Daoy (cell line): ENCODE measurements at places on chromosomes 11 and 22.

- peak; percentile 55 for DNase-seq
Observed at GRCh38 chr11:363948-364761, 5.1 kb upstream of the B4GALNT4 start.

GRCh38 chr22:41603873-41604332 is 14.3 kb upstream of the PMM1 start:
- DNase-seq = peak; percentile 30

- no peak for DNase-seq
Observed at GRCh38 chr11:30595934-30596333, 9.8 kb upstream of the MPPED2 start.

DNA sequence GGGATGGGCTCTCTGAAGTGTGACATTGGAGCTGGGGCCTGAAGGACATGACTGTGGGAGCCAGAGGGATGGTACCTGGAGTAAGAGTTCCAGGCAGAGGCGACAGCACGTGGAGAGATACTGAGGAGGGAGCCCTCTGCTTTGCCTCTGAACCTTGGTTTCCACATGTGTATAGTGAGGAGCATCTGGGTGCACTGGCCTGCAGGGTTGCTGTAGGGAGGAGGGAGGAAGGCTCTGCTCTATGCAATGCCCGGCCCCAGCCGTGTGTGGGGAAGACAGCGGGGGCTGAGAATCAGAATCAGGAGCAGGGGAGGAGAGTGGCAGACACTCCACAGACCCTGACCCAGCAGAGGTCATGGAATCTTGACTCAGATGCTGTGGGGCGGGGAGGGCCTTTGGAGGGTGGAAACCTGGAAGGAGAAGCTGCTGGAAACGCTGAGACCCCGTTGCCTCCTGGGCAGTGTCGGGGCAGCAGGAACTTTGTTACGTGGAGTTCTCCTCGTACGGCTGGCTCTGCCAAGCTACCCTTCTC is 4.0 kb downstream of the SCYL1 start:
- no peak for DNase-seq

DNA sequence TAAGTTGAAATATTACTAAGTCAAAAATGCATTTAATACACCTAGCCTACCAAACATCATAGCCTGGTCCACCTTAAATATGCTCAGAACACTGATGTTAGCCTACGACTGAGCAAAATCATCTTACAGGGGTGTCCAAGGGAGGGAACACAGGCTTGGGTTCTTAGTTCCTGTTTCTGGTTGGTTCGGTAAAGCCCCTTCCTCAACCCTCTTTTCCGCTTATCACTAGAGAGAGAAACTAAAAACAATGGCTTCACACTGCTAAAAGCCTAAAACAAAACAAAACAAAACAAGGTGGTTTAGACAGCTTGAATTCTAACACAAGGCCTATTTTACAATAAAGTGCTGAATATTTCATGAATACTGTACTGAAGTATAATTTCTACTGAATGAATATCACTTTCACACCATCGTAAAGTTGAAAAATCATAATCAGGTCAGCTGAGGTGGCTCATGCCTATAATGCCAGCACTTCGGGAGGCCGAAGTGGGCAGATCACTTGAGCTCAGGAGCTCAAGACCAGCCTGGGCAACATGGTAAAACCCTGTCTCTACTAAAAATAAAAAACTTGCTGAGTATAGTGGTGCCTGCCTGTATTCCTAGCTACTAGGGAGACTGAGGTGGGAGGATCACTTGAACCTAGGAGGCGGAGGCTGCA is 118.0 kb downstream of the SIK3 start:
- no peak for DNase-seq

DNA sequence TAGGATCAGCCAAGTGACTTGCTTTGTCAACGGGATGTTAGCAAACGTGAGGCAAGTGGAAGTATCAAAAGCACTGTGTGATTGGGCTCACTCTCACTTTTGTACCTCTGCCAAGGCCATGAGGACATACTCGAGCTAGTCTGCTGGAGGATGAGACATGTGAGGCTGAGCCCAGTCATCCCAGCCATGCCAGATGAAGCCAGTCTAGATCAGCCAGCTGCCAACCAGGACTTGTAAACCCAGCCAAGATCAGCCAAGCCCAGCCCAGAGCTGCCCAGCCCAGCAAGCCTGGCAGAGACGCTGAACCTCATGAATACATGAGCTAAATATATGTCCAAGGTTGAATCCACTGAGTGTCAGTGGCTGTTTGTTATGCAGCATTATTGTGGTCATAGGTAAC is 369.7 kb downstream of the MN1 start:
- DNase-seq = no peak

DNA sequence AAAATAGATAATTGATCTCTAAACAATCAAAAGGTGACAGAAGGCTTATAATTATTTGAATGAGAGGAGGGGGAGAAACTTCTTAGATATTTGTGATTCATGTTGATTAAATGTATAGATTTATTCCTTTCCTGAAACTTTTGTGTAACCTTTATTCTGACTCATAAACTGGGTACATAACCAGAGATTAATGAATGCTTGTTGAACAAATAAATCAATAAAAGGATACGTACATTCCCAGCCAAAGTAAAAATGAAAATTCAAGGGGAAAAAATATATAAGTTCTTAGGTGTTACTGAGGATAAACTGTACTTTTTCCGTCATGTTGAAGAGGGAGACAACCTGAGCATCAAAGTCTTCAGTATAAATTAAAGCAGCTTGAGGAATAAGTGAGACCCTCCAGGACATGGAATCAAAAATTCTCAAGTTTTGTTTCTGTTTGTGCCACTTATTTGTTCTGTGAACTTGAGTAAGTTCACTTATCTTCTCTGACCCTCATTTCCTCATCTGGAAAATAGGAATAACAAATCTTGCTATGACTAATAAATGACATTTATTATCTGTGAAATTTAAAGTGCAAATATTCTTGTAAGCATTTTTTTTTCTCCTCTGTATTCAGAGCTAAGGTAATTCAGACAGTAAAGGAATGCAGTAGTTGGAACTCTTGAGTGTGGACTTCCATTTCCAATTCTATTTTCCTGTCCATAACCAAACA is 195.4 kb downstream of the METTL15 start:
- no peak for DNase-seq

- DNase-seq = no peak
Observed at GRCh38 chr11:79274636-79275331, 166.0 kb downstream of the TENM4 start.

- DNase-seq = no peak
Observed at GRCh38 chr11:126384449-126385070, 29.1 kb downstream of the ST3GAL4 start.

DNA sequence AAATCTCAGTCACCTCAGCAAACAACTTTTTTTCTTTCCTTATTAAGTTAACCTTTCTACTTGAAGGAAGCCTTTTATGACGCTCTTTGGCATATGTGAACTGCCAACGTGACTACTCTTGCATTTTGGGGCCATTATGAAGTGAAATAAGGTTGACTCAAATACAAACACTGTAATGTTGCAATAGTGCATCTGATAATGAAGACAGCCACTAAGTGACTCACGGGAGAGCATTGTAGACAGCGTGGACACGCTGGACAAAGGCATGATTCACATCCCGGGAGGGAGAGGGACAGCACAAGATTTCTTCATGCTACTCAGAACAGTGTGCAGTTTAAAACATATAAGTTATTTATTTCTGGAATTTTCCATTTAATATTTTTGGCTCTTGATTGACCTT is 560.8 kb downstream of the ETS1 start:
- peak; percentile 87 for DNase-seq

- DNase-seq = no peak
Observed at GRCh38 chr11:116371146-116371545, 401.6 kb downstream of the BUD13 start.

GRCh38 chr22:37206841-37207821 is 5.1 kb downstream of the SSTR3 start:
- no peak for DNase-seq

DNA sequence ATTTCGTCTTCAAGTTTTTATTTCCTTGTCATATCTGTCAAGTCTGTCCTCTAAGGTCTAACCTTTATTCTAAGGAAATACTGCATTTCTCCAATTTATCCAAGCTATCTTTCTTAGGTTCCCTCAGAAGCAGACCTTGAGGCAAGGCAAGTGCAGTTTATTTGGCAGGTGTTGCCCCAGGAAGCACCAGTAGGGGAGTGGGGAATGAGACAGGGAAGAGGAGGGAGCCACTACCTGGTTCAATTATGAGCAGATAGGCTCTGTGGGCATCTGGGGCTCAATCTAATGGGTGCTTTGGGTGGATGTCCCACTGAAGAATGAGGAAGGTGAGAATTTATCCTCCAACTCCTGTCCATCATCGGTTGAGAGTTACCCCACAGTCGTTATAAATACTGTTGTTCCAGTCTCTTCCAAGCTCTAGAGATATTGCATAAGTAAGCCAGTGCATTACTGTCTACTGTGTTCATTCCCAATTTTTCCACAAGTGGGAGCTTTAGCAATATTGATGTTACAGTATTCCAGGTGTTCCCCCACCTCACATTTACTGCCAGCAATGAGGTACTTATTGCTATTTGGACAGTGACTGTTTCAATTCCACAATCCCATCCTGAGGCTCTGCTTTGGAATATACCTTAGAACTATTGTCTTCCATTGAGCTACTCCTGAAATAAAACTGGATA is 154.9 kb upstream of the CEP126 start:
- no peak for DNase-seq

DNA sequence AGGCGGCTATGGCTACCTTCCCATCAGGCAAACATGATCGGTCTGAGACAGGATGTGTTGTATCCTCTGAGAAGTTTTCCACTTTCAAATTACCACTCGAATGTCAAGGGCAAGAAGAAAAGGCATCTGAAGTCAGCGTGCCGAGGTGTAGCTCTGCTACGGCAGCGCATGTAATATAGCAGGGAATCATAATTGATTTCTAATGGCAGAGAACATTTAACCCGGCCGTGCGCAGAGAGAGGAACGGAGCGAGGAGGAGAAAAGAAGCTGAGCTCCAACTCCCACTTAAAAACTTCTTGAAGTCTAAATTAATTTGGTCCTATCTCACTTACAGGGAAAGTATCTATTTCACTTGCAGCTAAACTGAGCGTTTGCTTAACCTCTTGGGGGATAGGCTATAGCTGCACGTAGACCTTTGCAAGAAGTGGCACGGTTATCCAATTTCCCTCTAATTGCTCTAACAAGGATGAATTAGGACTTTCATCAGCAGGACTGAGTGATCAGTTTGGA is 137.3 kb upstream of the KIRREL3 start:
- DNase-seq = no peak

GRCh38 chr22:30263883-30264282 is 2.8 kb downstream of the OSM start:
- DNase-seq = no peak

GRCh38 chr22:39109361-39109760 is 12.3 kb downstream of the APOBEC3H start:
- no peak for DNase-seq

DNA sequence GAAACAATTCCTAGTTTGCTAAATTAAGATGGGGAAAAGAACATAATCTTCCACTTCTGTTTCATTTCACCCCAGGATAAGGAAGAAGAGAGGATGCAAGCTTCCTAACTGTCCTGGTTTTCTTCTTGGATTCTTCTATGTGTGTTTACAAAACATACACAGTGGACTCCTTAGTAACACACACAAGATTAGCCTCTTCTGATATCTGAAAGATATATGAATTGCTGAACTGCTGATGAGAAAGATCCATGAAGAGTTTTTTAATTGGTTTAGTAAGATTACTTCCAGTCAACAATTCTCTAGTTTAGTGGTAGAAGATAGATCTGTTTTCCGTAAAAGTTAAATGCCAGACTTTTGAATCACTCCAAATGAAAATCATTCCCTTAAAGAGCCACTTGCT is 86.8 kb downstream of the WT1 start:
- no peak for DNase-seq

DNA sequence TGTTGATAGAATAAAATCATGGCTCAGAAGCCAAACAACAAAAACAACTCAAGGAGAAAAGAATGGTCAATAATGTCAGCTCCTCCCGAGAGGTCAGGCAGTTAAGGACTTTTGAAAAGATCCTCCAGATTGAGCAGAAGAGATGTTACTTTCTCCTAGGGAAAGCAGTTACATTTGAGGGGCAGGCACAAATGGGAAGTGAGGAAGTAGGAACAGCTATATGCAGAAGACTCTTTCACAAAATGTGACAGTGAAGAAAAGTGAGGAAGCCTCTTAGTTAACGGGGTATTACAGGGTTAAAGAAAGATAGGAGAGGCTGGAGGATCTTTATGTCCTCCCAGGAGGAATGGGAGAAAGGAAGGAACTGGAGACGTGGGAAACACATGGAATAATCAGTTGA is 3.4 kb downstream of the DCHS1 start:
- DNase-seq = no peak

DNA sequence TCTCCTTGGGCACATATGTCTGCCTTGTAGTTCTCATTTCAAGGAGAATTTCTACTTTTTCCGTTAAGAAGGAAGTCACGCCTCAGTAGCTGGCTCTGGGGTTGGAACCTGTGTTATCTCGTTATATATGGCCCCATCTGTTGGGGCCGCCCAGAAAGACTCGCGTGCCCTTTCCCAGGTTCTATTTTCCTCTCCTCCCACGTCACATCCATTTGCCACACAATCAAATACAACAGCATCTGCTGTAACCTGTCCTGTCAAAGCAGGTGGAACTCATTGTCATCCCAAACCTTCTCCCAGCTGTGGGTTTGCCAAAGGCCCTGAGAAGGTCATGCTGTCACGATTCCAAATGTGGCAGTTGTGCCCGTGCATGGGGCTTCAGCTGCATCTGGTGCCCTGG is 213.1 kb upstream of the ZBED5 start:
- no peak for DNase-seq

GRCh38 chr11:26231252-26231661 is 100.7 kb upstream of the ANO3 start:
- peak; percentile 22 for DNase-seq

DNA sequence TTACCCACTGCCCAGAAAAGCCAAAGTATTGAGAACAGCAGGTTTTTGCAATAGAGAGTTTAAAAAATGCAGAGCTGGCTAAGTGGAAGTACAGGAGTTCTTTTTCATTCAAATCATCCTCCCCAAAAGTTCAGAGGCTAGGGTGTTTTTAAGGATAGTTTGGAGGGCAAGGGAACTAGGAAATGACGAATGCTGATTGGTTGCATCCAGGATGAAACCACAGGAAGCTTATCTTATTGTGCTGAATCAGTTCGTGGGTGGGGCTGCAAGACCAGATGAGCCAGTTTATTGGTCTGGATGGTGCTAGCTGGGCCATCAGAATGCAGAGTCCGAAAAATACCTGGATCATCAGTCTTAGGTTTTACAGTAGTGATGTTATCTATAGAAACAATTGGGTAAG is 1427.1 kb downstream of the LRRC4C start:
- no peak for DNase-seq

DNA sequence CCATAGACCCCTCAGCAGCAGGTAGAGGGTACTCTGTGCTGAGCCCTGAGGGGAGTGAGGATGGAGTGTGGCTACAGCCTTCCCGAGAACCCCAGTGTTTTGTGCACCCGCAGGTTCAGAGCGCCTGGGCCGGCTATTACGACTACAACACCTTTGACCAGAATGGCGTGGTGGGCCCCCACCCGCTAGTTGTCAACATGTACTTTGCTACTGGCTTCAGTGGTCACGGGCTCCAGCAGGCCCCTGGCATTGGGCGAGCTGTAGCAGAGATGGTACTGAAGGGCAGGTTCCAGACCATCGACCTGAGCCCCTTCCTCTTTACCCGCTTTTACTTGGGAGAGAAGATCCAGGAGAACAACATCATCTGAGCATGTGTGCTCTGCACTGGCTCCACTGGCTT is 5.6 kb upstream of the TIRAP start:
- no peak for DNase-seq
